Stimulated activated CD8-positive, alpha-beta memory T cell treated with anti-CD3 and anti-CD28 coated beads, Interleukin-15, amount 100 ng/mL, for 4 hours (primary cell): ENCODE measurements at places on chromosomes 2 and 18.

DNA sequence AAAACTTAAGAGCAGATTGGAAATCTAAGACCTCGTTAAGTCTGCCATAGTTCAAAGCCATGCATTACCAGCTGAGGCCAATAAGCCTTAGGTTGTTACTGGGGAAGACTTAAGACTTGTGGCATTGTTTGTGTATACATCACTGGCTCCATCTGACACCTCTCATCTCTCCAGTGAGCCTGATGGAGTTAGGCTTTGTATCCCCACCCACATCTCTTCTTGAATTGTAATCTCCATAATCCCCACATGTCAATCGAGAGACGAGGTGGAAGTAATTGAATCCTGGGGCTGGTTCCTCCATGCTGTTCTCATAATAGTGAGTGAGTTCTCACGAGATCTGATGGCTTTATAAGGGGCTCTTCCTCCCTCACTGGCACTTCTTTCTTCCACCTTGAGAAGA is 404.6 kb downstream of the ARHGAP15 start:
- DNase-seq = no peak

- no peak for DNase-seq
These were observed 15.4 kb upstream of the ATP6V1B1 start for GRCh38 chr2:70920367-70920715.

GRCh38 chr2:43088143-43089073 is 138.0 kb downstream of the ZFP36L2 start:
- no peak for DNase-seq

DNA sequence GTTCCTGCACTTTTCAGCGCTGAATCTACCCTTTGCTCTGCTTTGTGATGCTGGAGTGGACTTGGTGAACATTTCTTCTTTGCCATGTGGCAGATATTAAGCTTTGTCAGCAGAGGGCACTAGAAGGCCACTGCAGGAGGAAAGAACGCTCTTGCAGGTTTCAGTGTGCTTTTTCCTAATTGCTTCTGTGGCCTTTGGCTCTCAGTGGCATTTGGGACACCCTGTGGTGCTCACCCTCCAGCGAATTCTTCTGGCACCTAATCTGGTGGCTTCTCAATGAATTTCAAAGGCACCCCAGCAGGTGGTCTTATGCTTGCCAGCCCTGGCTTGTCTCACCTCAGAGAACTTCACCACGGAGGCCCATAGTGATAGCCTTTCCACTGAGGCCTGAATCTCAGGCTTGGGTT is 146.7 kb downstream of the MYO3B start:
- DNase-seq = no peak

DNA sequence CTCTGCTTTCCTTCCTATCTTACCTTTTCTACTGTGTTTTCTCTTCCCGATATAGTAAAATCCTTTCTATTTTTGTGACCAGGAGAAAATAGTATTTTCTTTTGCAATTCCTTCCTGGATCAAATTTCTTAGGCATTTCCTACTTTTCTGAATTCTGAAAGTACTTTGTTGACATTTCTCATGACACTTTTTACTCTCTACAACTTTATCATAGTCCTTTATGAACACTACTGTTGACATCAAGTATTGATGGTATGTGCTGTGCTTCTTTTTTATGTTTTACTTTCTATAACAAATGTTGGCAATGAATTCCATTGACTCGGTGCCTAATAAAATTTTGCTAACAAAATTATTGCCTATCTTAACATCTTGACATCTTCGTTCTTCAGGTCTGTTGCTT is 217.7 kb upstream of the TCF4 start:
- DNase-seq = no peak

GRCh38 chr2:69082430-69082997 is 69.5 kb downstream of the ANTXR1 start:
- no peak for DNase-seq

- no peak for DNase-seq
These were observed 25.2 kb upstream of the TMEM237 start for GRCh38 chr2:201668402-201668910.

DNA sequence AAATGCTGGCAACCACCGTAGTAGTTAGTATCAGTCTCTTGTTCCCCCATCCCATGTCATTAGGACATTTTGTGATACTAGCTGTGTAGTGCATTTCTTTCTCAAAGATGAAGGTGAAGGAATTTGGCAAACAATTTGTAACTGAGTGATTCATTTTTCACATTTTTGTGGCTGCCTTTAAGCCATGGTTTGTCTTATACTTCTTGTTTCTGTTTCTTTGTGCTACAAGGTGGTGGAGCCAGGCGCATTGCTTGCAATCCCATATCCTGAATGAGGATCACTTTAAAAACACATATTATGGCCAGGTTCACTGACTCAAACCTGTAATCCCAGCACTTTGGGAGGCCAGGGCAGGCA is 40.6 kb downstream of the GPD2 start:
- DNase-seq = no peak

DNA sequence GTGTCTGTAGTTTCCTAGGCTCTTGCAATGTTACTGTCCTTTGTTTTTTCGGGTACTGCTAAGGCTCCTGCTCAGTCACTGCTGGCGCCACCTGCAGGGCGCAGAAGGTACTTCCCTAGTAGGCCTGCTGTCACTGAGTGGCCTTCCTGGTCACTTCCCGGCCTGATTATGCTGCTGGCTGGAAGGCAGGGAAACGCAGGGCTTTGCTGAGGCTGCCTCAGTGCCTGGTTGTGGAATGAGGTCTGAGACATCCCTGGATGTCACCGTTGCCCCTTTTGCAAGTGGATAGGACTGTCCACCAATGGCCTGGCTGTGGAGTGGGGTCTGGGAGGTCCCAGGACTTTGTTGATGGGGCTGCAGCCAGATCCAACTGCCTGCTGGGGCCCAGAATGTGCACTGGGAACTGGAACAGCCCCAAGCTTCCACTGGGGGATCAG is 13.1 kb downstream of the DAW1 start:
- no peak for DNase-seq

DNA sequence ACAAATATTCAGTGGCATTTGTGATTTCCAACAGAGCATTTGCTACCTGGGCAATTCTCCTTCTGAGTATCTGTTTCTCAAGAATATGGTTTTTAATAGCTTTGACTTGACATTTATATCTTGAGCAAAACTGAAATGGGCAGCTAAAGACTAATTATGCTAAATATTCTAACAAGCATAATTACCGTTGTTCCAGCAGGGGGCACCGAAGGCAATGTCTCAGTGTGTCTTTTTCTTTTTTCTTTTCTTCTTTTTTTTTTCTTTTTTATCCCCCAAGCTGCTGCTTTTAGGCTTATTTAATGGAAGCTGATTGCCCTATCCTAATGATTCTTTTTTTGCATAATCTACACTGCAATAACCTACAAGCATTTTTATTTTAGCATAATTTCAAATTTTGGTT is 138.9 kb upstream of the NABP1 start:
- DNase-seq = no peak
